ENCODE measurements at places on chromosomes 13 and 19.

DNA sequence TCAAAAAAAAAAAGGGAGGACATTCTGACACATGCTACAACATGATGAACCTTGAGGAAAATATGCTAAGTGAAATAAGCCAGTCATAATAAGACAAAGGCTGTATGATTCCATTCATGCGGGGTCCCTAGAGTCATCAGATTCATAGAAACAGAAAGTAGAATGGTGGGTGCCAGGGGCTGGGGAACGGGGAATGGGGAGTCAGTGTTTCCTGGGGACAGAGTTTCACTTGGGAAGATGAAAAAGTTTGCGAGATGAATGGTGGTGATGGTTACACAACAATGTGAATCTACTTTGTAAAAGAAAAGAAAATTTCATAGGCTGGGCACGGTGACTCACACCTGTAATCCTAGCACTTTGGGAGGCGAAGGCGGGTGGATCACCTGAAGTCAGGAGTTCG is 6.1 kb upstream of the CLEC4G start:
- no peak for DNase-seq

DNA sequence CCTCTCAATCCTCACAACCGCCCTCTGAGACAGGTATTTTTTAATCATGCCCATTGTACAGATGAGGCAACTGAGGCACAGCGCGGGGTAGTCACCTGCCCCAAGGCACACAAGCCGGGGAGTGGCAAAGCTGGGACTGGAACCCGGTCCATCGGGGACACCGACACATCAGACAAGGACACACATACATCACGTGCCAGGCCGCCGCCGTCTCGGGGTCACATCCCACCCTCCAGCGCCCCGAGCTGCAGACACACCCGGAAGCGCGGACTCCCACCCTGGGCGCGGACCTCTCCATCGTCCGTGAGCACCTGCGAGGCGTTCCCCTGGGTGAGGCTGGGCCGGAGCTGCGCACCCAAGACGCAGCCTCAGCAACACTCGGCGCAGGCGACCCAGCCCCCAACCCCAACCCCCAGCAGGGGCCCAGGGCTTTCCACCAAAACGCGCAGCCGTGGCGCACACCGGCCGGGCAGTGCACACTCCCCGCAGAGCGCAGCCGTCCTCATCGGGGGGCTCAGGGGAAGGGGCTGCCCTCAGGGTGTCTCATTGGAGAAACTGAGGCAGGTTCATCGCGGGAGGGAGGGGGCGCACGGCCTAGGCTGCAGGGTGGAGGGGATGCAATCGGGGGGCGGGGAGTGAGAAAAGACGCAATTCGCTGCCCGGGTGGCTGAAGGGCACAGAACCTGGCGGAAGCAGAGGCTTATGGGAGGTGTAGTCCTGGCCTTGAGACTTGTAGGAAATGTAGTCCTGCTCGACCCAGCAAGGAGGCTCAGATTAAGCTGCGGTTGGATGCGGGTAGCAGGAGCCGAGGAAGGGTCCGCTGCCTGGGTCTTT is 1.9 kb upstream of the LMTK3 start:
- DNase-seq = no peak

DNA sequence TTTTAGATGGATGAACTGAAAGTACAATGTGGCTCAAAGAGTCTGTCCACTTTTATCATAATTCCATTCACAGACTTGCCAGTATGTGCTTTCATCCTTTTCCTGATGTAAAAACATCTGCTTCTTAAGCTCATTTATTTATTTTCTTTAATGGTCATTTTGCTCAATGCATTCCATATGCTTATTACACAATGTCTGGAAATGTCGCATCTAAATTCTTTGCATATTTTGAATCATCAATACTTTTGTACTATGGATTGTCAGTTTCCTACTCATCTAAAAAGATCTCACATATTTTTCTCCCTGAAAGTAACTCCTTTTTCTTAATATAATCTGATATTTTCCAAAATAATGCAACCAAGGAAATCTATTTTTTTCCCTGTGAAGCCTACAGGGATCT is 1315.8 kb downstream of the EFNB2 start:
- no peak for DNase-seq

GRCh38 chr13:28329395-28330158 is 165.4 kb downstream of the FLT1 start:
- DNase-seq = peak; percentile 24

DNA sequence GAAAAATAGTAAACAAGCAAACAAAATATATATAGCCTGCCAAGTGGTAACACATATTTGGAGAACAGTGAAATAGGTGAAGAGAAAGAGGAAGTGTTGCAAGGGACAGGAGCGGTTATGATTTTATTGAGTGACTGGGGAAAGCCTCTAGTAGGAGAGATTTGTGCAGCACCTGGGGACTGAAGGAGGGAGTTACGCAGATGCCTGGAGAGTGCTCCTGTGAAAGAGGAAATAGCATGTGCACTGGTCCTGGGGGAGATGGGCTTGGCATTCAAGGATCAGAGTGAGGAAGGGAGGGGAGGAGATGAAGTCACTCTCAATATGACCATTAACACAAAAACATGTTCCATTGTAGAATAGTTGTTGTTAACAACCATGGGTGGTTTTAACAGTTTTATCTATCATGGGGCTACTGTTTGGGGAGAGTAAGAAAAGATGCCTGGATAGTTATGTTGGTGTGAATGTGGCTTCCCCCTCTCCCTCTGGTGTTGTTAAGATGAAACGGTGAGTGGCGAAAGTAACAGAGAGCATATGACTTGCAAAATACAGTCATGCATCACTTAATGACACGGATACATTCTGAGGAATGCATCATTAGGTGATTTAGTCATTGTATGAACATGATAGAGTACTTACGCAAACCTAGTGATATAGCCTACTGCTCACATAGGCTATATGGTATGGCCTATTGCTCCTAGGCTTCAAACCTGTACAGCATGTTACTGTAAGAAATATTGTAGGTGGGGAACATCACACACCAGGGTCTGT is 251.7 kb upstream of the ARGLU1 start:
- no peak for DNase-seq

DNA sequence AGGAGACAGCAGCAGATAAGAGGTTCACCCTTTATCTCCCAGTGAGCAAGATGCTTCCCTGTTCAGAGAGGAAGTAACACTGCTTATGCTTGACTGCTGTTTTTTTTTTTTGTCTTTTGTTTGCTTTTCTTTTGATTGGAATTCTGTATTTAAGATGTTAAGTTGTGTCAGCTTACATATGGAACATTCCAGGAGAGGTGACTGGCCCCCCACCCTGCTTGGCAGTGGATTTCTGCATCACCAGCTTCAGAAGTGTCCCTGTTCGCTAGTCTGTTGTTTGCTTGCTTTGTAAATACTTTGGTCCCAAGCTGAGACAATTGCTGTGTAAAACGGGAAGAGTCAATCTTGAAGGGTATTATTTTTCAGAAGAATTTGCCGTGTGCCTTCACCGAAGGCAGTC is 43.0 kb downstream of the IFT88 start:
- DNase-seq = no peak

GRCh38 chr19:1949304-1950101 is 8.5 kb downstream of the CSNK1G2 start:
- DNase-seq = no peak

DNA sequence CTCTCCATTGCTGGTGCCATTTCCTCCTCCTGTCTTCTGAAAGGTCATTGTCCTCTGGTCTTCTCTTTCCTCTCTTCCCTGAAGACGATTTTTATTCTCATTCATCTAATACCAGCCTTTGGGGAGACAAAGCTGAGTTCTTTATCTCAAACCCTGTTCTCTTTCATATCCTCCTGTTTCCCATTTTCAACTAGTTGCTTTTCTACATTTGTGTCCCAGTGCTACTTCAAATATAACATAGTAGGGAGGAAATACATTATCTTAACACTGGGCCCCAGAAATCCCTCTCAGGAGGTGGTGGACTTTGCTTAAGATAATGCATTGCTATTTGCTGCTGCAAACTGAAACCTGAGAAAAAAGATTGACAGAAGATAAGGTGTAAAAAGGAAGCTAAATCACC is 159.1 kb downstream of the HS6ST3 start:
- DNase-seq = no peak

- no peak for DNase-seq
These were observed 2.7 kb upstream of the CAPS start for GRCh38 chr19:5911366-5911765.

DNA sequence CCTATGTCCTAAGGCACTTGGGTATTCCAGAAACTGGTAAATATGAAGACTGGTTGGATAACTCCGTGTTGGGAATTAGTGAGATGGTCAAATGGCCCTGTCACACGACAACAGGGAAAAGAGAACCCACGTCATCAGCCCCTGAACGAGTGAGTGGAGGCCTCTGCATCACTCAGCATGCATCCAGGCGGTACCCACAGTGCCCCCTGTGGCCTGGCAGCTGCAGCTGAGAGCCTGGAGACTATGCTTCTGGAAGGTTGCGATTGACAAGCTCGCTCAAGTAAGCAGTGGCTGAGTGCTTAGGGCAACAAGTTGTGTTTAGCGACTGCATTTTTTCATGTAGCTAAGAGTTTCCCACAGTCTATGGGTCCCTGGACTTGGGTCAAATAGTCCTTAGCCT is 55.9 kb downstream of the COL4A2 start:
- DNase-seq = peak; percentile 44

DNA sequence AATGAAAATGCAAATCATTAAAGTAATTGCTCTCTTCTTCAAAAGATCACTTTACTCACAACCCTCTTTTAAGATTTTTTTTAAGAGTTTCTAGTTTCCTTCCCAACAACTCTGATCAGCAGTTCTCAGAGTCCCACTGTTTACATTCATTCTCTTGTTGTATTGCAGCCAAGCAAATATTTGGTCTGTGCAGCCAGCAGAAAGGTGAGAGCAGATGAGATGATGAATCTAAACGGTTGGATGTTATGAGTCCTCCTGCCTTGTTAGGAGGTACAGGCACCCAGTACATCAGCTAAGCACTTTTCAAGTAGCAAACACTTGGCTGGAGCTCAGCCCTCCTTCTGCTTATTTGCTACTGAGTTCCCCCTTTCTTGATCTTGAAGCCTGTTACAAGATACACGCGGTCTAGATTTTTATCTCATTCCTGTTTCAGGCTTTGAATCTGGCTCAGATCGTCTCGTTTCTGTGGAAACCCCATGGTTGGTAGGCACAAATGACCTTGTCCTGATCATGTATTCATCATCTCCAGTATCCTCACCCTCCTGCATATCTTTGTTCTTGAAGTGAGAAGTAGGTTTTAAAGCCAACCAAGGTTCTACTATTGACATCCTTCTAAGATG is 300.7 kb downstream of the DCT start:
- no peak for DNase-seq

DNA sequence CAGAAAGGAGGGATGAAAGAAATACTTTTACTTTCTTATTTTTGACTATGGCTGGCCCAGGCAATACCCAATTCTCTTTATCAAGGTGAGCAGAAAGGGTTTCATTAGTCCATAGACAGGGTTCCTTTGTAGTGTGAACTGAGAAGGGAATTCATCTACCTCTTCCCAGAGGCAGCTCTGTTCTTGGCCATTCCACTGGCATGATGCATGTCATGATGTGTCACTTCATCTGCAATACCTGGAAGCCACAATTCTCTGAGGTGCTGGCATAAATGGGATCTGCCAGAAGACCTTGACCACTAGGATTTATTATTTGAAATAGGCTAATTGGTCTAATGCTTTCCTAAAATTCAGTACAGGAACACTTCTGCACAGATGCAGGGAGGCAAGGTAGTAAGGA is 542.8 kb downstream of the RFC3 start:
- no peak for DNase-seq

- no peak for DNase-seq
These were observed 7.3 kb downstream of the IRS2 start for GRCh38 chr13:109779074-109779473.

GRCh38 chr13:65594298-65594781 is 1635.8 kb downstream of the PCDH9 start:
- DNase-seq = no peak

GRCh38 chr19:19403373-19403901 is 2.0 kb upstream of the GATAD2A start:
- no peak for DNase-seq

DNA sequence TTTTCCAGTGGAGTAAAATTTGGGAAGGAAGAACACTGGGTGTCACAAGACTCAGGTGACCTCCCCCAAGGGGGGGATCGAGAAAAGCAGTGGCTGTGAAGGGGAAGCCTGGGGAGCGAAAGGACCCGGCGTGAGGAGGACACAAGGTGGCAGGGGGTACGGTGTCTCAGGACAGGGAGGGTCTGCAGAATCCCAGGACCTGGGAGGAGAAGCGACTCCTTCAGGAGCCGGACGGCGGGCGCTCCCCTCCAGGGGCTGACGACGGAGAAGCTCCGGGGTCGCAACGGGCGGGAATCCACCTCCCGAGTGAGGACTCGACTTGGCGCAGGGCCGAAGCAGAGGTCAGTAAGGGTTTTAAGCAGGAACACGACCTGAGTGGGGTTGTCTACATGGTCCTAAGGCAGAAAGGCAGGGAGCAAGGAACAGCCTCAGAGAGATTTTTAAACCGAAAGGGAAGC is 529 bp downstream of the ZNF836 start:
- peak; percentile 29 for DNase-seq

- no peak for DNase-seq
These were observed 120.9 kb upstream of the KL start for GRCh38 chr13:32895296-32895695.

- no peak for DNase-seq
These were observed 124.1 kb downstream of the DCLK1 start for GRCh38 chr13:36006894-36007675.

GRCh38 chr19:55305983-55306562 is 19.1 kb downstream of the TMEM150B start:
- DNase-seq = no peak

GRCh38 chr19:48169578-48169938 is 586 bp downstream of the LIG1 start:
- peak; percentile 68 for DNase-seq

DNA sequence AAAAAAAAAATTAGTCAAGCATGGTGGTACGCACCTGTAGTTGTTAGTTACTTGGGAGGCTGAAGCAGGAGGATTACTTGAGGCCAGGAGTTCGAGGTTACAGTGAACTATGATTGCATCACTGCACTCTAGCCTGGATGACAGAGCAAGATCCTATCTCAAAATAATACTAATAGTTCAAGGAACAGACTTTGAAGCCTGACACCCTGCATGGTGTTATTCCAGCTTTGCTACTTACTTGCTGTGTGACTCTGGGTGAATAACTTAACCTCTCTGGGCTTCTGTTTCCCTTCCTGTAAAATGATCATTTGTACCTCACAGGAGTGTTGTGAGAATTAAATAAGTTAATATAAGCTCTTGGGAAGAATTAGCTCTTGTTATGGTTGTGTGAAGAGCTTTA is 3.5 kb upstream of the FOSB start:
- DNase-seq = no peak

DNA sequence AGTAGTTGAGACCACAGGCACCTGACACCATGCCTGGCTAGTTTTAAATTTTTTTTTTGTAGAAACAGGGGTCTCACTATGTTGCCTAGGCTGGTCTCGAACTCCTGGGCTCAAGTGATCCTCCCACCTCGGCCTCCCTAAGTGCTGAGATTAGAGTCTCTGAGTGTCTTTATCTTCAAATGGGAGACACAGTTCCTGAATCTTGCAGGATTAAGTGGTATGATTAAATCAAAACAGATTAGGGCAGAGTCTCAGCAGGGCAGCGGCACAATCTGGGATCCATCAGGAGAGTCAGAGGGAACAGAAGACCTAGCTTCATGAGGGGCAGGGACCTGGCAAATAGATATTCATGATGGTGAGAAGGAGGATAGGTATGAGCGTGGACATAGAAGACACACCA is 953 bp downstream of the RLN3 start:
- no peak for DNase-seq

GRCh38 chr13:78603240-78603957 is at the start of gene POU4F1:
Gene POU4F1 (minus strand): TSS chr13:78603552. CDS start chr13:78603326, 226 bp downstream.
- DNase-seq = no peak

All from uterus (tissue), 4 donors.